Stimulated activated CD4-positive, alpha-beta T cell treated with anti-CD3 and anti-CD28 coated beads, Interleukin-2, amount 100 ng/mL, for 4 hours (primary cell): ENCODE measurements at places on chromosomes 3 and 15.
A peak's percentile ranks its signal among the peaks of the same experiment; 100 is the strongest.

DNA sequence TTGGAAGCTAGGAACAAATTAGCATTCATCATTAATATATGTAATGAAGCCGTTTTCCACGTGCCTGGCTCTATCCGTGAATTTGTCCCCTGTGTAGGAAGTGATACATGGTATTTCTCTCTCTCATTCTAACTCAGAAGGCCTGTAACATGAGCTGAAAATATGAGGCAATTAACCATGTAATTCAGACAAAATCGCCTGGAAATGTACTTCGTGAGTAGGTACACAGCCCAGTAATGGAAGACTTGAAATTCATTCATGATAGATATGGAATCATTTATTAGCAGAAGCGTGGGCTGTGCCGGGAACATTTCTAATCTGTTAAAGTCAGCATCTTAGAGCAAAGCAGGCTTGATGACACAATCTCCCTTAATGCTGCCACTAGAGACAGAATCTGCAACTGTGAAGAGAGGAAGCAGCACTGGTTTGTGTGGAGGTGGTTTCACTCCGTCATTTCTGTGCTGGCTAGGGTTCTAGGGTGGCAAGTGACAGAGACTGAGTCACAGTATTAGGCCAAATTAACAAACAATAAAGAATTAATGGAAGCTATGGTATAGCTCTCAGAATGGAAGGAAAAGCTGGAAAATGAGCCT is 225.0 kb upstream of the PROK2 start:
- DNase-seq, result no peak

DNA sequence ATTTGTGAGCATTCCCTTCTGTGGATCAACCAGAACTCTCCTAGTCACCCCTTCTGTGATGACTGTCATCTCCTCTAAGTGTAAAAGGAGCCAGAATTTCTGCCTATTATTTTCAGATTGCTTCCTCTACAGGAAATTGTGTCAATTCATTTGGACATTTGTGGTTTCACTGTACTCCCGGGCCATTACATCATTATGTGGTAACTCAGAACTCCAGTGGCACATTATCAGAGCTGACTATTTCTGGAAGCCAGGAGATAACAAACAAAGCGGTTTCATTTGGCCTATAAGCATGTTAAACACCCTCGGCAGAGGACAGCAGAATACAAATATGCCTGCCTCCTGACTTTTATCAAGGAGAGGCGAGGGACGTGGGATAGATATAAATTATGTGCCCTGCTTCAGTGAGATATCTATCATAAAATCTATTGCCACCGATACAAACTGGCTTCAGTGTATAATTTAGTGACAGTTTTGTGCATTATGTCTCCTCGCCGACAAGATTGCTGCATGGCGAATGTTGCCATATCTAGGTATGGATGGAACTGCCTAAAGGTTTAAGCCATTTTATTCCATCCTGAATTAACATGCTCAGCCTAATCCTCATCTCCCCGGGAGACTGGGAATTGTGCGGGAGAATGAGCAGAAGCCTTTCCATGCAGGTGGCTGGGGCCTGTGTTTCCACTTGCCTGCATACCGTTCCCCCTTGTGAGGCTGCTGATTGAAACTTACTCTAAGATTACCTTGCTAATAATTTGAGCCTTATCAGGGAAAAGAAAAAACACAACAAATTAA is 193.4 kb upstream of the SEMA6D start:
- DNase-seq, result no peak

DNA sequence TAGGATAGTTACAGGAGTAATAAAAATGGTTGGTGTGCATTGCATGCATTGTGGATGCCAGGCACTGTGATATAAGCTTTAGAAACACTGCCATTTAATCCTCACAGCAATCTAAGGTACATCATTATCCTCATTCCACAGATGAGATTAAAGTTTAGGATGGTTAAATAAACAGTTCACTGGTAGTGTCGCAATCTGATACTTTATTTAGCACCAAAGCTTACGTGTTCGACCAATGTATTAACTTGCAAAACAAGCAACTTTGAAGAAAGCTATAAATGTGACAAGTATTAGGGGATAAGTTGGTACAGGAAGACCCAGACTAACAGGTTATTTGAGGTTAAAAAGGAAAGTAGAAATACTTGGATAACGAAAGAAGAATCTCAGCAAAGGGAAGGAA is 150.5 kb upstream of the ZNF385D start:
- no peak for DNase-seq

- DNase-seq, result no peak
Measured at GRCh38 chr3:195372220-195372619, 70.6 kb downstream of the ACAP2 start.

GRCh38 chr15:62958528-62959363 is 83.8 kb upstream of the TPM1 start:
- DNase-seq, result no peak

DNA sequence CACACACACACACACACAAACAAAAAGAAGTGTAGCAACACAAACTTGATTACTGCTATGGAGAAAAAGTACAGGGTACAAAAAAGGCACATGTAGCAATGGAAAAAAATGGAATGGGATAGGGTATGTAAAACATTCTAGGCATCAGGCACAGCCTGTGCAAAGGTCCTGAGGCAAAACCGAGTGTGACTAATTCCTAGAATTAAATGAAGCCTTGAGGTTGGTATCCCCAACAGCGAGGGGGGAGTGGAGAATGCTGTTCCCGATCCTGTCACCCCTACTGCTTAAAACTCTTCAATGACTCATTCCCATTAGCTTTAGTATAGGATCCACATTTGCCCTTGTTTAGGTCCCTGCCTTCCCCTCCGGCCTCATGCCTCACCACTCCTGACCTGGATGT is 37.9 kb downstream of the RHCG start:
- DNase-seq, result no peak

GRCh38 chr15:76973362-76973743 is 21.6 kb upstream of the PSTPIP1 start:
- peak; percentile 48 for DNase-seq
